ENCODE measurements at places on chromosomes 1 and 21.

DNA sequence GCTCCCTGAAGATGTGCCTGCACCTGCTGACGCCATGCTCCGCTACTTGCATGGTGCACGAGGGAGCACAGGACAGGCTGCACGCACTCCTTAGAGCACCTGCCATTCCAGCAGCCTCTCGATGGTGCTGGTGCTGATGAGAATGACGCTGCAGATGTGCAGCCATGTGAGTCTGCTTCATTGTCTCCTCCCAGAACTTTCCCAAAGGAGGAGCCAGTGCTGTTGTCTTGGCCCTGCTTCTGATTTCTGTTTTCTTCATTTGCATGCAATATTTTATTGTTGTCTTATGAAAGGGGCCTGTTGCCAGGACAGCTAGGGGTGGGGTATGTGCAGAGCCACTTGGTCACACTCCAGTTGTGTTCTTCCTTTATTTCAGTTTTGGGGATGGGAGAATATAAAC lies 70.1 kb downstream of the PCBP3 start:
- no peak for DNase-seq

- no peak for DNase-seq
These were observed 1409.4 kb downstream of the MRPL39 start for GRCh38 chr21:24197923-24198322.

GRCh38 chr1:4605158-4605557 lies 49.3 kb upstream of the AJAP1 start:
- no peak for DNase-seq

DNA sequence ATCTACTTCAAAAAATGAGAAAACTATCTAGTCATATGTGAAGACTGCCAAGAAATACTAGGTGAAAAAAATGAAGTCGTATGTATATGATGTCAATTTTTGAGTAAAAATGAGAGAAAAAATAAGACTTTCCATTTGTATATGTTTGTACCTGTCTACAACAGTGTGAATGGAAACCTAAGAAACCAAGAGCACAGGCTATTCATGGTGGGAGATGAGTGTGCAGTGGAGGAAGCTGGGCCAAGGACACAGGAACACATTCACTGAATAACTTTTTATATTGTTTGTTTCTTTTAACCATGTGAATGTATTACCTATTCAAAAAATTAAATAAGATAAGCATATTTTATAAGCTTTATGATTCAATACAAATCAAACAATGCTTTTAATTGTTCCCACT lies 67.0 kb downstream of the ERO1B start:
- no peak for DNase-seq

GRCh38 chr1:93708734-93709481 lies 27.3 kb upstream of the BCAR3 start:
- peak; percentile 72 for DNase-seq

GRCh38 chr1:241557551-241558193 lies 25.5 kb downstream of the KMO start:
- no peak for DNase-seq

DNA sequence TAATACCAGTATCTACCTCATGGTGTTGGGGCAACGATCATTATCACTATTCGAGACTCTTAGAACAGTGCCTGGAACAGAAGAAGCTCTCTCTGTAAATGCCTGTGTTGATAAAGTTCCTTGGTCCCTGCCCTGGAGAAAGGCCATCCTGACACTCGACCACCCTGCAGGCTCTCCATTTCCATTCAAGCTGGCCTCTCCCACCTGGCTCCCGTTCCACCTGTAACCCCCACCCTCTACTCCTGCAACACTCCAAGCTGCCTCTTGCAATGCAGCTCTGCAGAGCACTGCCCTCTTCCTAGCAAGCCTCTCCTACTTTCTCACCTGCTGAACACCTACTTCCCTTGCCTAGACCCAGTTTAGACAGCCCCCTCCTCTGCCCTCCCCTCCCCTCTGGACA lies 6.1 kb downstream of the SPOCD1 start:
- DNase-seq = no peak

GRCh38 chr1:31183927-31184554 lies 55.6 kb downstream of the NKAIN1 start:
- peak; percentile 63 for DNase-seq

GRCh38 chr1:177561436-177561835 lies 390.7 kb downstream of the BRINP2 start:
- no peak for DNase-seq

- no peak for DNase-seq
These were observed 1866.8 kb downstream of the MRPL39 start for GRCh38 chr21:23740463-23740862.

DNA sequence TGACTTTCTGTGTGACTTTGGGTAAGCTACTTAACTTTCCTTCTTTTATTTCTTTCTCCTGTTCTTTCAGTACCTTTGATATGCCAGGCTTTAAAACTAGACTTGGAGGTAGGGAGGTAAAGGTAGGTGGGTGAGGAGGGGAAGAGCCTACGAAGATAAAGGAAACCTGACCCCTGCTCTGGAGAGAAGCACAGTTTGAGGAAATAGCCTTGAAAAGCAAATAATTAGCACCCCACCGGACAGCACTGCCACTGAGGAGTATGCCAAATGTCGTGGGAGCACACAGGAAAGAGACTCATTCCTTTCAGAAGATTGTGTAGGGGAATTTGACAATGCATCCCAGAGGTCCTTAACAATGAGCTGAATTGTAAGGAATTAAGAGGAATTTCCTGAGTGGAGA lies 65.2 kb upstream of the SPAG17 start:
- no peak for DNase-seq

DNA sequence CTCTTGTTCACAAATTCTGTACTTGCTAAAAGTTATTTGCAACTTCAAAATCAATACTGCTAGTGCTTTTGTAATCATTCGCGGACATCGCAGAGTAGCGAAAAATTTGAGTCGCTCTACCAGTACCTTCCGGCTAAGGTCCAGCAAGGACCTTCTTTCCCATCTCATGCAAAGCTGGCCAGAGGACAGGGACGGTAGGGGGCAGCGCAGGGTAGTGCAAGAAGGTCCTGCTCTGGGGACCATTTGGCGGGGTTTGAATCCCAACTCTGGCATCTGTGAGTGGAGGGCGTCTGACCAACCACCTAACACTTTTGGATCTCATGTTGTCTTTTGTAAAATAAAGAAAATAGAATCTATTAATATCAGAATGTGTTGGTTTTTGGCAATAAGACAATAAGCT lies 258.3 kb downstream of the SPATA17 start:
- no peak for DNase-seq

GRCh38 chr21:42997053-42997452 lies 22.7 kb downstream of the PKNOX1 start:
- no peak for DNase-seq

DNA sequence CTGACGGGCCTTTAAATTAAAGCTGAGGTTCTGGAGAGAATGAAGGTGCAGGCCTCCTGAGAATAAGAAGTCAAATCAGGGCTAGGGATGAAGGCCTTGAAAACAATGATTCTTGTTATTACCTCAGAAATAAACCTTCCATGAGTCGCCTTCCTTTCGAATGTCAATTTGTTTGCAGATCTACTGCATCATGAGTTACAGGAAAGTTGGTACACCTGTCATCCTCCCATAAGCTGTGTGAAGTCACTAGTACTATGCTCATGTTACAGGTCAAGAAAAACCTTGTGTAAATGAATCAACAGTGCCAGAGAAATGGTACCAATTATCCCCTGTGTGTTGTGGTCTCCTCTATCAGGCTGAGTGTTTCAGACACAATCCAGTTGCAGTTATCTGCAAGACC lies 281.2 kb upstream of the PLXNA2 start:
- DNase-seq = no peak

DNA sequence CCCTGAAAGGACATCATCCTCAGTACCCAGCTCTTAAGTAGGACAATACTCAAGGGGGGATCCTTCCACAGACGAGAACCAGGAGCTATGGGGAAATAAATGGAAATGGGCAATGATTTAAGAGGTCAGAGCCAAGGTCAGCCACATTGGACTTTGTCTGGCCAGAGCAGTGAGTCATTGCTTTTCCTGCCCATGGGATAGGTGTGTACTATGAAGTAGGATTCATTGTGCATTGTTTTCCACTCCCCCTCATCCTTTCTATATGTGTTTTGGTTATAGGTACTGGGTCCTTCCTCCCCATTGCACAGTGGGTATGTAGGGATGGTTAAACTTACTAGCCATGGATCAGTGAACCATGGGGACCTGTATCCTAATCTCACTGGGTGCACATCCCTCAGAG lies 328.9 kb upstream of the USP25 start:
- no peak for DNase-seq

All from KBM-7 (cell line).